CD4-positive, alpha-beta T cell (primary cell): ENCODE measurements at places on chromosomes 5 and 9.

- no peak for DNase-seq
Observed at GRCh38 chr9:104555521-104555920, 13.4 kb upstream of the OR13C8 start.

- DNase-seq, result no peak
Observed at GRCh38 chr5:179918742-179919486, 11.2 kb upstream of the TBC1D9B start.

DNA sequence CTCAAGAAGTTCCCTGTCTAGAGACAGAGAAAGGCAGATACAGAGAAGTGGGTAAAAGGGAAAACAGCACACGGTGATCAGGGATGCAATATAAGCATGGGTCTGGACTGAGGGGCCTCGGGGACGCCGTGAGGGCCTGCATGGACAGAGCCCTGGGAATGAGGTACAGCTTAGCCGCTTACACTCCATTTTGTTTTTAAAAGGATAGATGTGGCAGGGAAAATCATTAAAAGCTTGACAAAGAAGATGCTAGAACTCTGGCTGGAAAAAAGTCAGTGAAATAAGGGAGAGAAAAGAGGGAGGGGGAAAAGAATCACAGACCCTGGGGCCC is 69.1 kb downstream of the EPB41L4B start:
- DNase-seq, result no peak

GRCh38 chr9:121902461-121903135 is 190.5 kb downstream of the TTLL11 start:
- DNase-seq, result no peak

- DNase-seq, result no peak
Observed at GRCh38 chr9:134276453-134277245, 49.6 kb upstream of the RXRA start.

DNA sequence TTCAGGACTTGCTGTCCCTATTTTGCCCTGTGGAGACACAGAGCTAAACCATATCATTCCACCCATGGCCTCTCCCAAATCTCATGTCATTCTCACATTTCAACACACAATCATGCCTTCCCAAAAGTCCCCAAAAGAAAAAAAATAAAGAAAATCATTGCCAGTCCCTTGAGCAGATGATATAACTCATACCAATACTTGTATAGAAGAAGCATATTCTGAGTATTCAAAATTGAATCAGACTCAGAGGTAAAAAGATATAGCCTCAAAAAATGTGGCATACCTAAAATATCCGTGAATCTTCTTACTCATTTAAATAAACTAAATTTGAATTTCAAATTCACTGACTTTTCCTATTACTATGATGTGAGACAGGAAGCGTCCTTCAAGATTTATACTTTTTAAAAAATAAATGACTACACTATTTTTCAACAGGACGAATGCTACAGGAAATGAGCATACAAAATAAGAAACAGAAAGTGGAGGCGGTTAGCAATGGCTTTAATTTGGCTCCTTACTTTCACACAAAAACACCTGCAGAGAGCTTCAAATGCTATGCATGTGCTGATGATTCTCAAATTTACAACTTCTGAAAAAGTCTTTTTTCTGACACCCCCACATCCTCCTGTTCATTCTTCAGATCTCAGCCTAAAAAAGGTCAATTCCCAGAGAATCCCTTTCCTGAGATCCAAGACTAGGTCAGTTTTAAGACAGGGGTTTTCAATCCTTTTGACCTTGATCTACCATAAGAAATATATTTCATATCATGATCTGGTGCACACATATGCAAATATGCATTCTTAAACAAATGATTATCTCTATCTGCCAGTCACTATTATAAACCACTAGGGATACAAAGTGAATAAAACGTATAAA is 39.6 kb upstream of the DMXL1 start:
- DNase-seq, result no peak

GRCh38 chr5:121745407-121745806 is 106.3 kb upstream of the FTMT start:
- DNase-seq, result no peak

DNA sequence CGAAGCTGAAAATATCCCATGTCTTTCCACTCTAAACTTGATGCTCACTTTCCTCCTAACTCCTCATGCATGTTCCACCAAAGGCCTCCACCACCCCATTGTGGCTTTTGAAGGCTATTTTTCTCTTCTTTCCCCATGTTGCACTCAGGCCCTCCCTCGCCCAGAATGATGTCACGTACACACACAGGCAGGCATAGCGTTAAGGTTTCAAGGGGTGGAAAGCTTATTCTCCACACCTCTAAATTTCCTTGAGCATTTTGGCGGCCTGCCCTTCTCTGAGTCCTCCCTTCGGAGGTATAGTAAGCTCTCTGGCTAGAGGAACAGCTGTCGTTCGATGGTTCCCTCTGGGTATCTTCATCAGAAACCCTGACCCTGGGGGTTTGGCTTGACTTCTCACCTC is 673.5 kb downstream of the ACTL7B start:
- DNase-seq, result no peak

DNA sequence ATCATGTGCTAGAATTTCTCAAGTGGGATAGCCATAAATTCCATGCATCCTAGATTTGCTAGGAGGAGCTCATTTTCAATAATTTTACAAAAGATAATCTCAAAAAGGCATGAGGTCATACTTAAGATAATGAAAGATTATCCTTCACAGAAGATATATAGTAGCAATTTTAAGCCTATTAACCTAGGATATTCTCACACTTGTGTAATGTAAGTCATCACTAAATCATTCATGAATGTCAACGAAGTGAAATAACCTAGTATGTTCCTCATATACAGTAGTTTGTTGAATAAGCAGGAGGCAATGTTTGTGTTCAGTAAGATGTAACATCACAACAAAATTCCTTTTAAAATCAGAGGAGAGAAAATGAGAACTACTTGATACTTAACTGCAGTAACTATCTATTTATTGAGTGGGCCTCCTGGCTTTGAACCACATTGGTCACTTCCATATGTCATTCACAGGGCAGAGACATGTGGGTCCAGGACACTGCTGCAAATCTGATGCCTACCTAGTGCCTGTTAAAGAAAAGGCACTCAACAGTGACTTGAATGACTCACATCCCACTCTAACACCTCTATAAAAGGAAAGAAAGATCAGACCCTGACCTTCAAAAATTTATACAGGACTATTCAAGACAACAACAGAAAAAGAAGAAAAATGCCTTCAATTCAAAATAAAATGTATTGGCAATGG is 8.2 kb downstream of the LIFR start:
- DNase-seq, result no peak

- no peak for DNase-seq
Observed at GRCh38 chr5:148858106-148858505, 31.7 kb downstream of the ADRB2 start.

GRCh38 chr9:122383992-122384461 is 13.2 kb downstream of the PTGS1 start:
- DNase-seq, result no peak

DNA sequence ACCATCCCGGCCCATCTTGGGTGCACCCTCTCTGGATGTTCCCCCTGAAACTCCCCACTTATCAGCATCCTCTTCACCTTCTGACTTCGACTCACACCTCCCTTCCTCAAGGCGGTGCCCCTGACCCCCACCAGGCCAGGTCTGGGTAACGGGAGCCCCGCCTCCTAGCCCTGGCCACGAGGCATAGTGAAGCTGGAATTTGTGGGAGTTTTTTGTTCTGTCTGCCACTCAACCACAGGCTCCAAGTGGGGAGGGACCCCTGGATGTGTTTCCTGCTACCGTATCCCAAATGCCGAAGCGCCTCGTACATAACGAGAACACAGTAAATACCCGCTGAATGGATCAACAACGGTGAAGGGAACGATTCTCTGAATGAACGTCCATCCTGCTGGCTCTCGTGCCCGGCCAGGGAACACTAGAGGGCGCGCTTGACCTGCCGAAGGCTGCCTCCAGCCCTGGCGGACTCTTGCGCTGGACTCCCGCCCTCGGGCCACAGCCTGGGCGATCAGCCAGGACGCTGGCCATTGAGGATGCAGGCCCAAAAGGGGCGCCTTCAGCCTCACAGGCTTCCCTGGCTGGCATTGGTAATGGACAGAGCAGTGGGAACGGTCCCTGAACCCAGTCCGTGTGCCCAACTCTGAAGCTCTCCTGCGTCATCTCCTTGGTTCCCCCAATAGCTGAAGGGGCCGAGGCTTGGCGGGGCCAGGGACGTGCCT is 47.3 kb upstream of the PHYKPL start:
- peak; percentile 38 for DNase-seq

DNA sequence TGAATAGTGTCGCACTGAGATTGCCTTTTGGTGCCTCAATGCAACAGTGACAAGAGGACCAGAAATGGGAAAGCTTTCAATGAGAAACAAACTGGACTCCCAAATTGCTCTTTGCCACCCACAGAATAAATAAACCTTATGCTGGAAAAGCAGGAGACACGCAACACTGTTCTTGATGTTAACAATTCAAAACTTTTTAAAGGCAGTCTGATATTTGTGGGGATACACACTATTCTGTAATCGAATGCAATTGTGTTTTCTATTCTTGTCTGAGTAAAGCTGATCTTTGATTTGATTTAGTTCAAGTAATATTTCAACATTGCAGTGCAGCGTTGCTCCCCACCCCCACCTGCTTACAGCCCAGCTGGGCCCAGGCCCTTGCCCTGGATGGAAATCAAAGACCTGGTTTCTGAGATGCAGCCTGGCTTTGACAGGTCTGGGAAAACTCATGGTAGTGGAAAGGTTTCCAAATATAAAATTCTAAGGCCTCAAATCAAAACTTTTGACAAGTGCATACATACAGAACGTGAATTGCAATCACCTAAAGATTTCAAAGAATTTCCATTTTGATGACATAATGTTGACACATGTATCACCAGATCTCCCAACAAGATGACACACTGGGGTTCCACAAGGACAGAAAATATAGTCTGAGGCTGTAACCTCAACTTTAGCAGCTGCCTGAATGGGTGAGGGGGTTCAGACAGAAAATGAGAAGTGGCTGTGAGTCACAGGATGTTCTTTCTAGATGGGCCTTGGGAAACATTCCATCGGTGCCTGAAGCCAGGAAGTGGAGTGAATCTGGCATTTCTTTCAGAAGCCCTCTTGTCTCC is 55.1 kb downstream of the ABCA1 start:
- DNase-seq, result peak; percentile 64

- DNase-seq, result peak; percentile 13
Observed at GRCh38 chr9:124110307-124110915, 98.8 kb downstream of the LHX2 start.

GRCh38 chr9:69178583-69179011 is 4.5 kb downstream of the TJP2 start:
- no peak for DNase-seq
